ENCODE measurements at places on chromosomes 11 and 22. TPM values are rescaled to one million over a fixed set of nuclear protein-coding genes. Genes with fewer than 3 reads are reported as not detected.

The ME3 gene
- 0.79 TPM for total RNA-seq

DNA sequence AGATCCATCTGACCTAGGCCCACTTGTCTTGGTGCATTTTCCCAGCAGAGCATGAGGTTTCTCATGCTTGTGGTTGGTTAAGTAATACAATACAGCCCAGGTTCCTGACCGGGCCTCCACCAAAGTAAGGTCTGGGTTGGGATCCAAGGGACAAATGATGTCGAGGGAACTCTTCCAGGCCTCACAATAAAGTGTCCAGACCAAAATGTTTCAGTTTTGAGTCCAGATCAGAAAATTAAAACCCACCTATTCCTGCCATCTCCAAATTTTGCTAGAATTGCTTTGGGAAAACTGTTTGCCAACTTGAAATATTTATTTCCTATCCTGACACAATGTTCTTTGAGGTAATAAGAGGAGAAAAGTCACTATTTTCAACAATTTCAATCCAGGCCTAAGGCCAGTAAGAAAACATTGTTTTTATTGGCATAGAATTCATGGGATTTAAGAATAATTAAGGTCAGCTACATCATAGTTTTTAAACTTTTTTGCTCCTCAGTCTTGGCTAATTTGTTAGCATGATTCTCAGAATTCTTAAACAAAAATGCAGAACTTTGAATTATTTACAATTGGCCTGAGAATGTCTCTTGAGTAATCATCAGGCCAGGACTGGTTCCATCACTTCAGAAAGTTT is 51.4 kb downstream of the ME3 start:
- DNase-seq: no peak

DNA sequence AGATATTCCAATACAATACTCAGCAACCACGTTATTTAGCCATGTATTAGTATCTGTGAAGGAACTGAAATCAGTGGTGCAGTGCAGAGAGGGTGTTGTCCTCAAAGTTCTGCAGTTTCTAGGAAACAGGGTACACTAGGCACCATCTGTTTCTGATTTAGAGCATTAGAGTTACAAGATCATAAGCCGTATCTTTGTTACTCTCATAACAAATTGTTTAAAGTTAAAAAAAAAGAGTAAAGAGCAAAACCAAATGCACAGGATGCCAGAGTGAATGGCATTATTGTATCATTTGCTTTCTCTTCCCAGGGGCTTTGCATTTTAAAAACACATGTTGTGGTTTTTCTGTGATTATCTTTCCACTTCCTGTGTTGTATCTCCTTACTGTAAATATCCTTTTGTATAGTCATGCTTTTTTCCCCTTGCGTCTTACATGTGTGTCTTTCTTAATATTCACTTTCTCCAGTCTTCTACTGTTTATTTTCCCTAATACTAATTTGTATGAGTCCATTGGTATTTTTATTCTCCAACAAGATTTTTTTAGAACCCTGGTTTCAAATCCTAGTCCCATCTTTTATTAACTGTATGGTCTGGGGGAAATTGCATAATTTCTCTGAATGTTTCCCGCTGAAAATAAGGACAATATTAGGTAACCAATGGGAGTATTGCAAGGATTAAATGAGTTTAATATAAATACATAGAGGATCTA is 15.2 kb upstream of the NUP160 start:
- no peak for DNase-seq

- no peak for DNase-seq
Observed at GRCh38 chr22:49427941-49428340, 399.7 kb downstream of the BRD1 start.

DNA sequence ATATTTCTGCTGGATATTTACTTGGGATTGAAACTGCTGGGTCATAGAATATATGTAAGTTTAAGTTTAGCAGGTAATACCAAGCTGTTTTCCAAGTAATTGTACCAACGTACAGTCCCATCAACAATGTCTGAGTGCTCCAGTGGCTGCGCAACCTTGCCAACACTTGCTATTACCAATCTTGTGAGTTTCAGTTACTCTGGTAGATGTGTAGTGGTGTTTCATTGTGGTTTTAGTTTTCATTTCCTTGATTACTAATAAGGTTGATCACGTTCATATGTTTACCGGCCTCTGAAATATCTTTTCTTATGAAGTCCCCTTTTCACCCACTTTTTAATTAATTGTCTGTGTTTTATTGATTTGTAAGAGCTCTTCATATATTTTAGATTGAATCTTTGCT is 370.6 kb upstream of the CADM1 start:
- DNase-seq: no peak

DNA sequence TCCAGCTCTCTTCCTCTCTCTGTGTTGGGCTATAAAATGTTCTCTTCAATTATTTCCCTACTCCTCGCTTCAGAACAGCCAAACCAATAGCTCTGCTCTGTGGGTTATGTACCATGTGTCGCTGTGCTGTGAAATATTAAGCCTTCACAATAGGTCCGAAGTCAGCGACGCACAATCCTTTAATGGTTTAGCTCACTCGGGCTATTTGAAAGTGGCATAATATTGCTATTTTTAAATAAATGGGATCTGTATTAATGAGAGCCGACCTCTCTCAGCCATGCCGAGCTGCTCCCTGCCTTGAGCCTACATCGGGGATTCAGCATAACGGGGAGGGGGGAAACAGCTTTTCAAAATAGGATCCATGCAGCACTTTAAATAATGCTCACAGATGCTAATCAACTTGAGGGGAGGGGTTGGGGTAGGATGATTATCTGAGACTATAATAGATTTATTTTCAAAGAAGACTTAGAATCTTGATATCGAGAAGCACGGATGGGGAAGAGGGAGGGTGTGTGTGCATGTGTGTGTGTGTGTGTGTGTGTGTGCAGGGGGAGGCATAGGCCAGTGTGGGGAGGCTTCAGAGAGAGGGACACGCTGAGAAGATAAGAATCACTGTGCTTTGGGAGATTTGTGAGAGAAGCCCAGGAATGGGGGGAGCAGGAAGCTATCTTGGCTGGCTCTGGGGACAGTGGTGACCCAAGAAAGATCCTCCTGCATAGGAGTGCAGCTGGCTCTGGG is 271.5 kb downstream of the NXPE2 start:
- no peak for DNase-seq

DNA sequence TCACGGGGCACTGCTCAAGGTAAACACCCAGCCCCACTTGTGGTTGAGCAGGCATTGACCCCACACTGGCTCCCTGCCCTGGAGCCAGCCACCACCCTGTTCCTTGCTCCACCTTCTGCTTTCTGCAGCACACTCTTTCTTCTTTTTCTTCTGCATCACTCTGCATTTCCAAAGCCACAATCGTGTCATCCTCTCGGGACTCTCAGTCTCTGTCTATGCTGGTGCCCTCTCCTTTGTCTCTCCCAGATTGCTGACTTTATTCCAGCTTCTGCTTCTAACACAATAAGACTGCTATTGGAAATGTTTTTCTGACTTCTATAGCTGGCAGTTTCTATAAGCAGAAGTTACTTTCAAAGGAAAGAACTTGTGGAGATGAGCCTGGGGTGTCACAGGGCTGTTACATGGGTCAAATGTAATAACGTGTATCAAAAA is 14.4 kb downstream of the GRAP2 start:
- DNase-seq: no peak

GRCh38 chr11:71372693-71373657 is 75.2 kb downstream of the DHCR7 start:
- DNase-seq: no peak

Measured in activated naive CD8-positive, alpha-beta T cell treated with anti-CD3 and anti-CD28 coated beads, Interleukin-2, amount 10 ng/mL, durations not matched to agents 7 days and 5 days (primary cell).